Activated CD4-positive, alpha-beta memory T cell treated with anti-CD3 and anti-CD28 coated beads for 36 hours (primary cell): ENCODE measurements at places on chromosomes 12 and 14. TPM values are rescaled to one million over a fixed set of nuclear protein-coding genes. Genes with fewer than 3 reads are reported as not detected.

GRCh38 chr12:12278899-12279298 lies 12.1 kb upstream of the LRP6 start:
- H3K27me3 ChIP-seq, result peaks cover 16% of the 10 kb centered on the region
- no peak overlapping the region for H3K27ac ChIP-seq
- DNase-seq, result no peak
- H3K4me3 ChIP-seq, result no peak overlapping the region

DNA sequence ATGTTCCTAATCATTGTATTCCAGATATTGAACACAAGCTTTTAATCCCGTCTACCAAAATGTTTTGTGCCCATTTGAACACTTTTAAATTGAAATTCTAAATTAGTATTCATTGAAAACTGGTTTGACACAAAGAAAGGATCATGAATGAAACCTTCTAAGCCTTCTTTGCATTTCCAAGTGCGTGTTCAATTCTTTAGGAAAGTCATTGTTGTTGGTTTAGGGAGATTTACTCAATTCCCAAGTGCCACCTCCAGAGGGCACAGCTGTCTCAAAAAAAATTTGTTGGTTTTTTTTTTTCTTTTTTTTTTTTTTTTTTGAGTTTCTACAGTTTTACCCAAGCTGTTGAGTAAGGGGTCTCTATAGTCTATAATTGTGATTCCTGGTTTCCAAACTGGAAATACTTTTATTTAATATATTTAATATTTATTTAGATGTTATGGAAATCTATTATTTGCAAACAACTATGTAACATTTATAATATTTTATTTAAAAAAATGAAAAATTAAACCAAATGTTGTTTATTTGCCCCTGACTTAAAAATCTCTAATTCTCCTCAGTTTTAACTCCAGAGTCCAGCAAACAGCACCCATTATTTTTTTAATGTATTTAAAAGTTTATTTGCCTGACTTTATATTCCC lies 79.9 kb downstream of the NEDD1 start:
- H3K4me1 ChIP-seq, result peaks cover 6% of the 10 kb centered on the region
- no peaks in the 10 kb centered on the region for H3K36me3 ChIP-seq
- H3K4me3 ChIP-seq, result no peak overlapping the region
- H3K27me3 ChIP-seq, result peaks cover 11% of the 10 kb centered on the region
- peak; percentile 23 for DNase-seq
- H3K27ac ChIP-seq, result no peak overlapping the region

- H3K4me1 ChIP-seq, result peaks cover 6% of the 10 kb centered on the region
- DNase-seq, result no peak
- H3K36me3 ChIP-seq, result peaks cover 12% of the 10 kb centered on the region
- H3K27me3 ChIP-seq, result no peaks in the 10 kb centered on the region
- H3K27ac ChIP-seq, result no peak overlapping the region
Observed at GRCh38 chr14:99077076-99077843, 194.7 kb downstream of the BCL11B start.

- no peaks in the 10 kb centered on the region for H3K27me3 ChIP-seq
- H3K4me3 ChIP-seq, result no peak overlapping the region
- no peak for DNase-seq
- no peak overlapping the region for H3K27ac ChIP-seq
- no peaks in the 10 kb centered on the region for H3K36me3 ChIP-seq
- H3K4me1 ChIP-seq, result peaks cover 8% of the 10 kb centered on the region
Observed at GRCh38 chr14:50670196-50670865, 2.2 kb upstream of the SAV1 start.

GRCh38 chr14:105588236-105588860 lies 62.0 kb downstream of the TMEM121 start:
- no peaks in the 10 kb centered on the region for H3K27me3 ChIP-seq
- no peaks in the 10 kb centered on the region for H3K36me3 ChIP-seq
- no peak for DNase-seq
- no peak overlapping the region for H3K4me3 ChIP-seq

DNA sequence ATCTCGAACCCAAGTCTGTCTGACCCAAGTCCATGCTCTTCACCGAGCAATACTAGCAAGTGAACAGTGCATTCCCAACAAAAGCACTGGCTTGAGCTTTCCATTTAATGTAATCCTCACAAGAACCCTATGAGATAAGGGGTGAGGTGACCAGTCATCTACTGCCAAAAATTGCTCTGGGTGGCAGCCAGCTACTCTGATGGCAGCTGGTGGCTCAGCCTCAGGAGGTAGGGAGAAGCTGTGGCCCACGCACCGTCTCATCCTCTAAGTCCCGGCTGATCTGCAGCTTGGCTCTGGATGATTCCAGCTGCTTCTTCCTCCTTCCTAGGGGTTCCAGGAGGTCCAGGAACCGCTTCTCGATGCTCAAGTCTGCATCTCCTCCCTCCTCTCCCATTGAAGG lies 75.2 kb downstream of the PLEKHG3 start:
- no peaks in the 10 kb centered on the region for H3K4me1 ChIP-seq
- no peak overlapping the region for H3K27ac ChIP-seq
- no peak for DNase-seq
- H3K27me3 ChIP-seq, result no peaks in the 10 kb centered on the region

- no peak overlapping the region for H3K4me3 ChIP-seq
- no peaks in the 10 kb centered on the region for H3K36me3 ChIP-seq
- no peak overlapping the region for H3K27ac ChIP-seq
- peaks cover 10% of the 10 kb centered on the region for H3K4me1 ChIP-seq
- peaks cover 29% of the 10 kb centered on the region for H3K27me3 ChIP-seq
Observed at GRCh38 chr12:1500095-1500801, 94.1 kb downstream of the FBXL14 start.

DNA sequence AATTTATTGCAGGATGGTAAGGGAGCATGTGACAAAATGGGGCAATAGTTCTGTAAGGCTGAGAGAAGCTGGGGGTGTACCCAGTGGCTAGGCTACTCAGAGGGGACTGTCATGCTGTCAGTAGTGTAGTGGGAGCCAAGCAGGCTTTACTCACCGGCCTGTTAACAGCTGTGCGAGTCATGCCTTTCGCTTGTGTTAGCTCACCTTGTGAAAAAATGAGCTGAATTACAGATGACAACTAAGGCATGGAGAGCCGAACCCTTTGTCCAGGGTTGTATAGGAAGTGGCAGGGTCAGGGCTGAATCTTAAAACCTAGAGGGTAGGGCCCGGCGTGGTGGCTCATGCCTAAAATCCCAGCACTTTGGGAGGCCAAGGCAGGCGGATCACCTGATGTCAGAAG lies 37.9 kb downstream of the SH2B3 start:
- peak overlapping the region; percentile 77 for H3K27ac ChIP-seq
- DNase-seq, result peak; percentile 79
- H3K4me1 ChIP-seq, result peaks cover 80% of the 10 kb centered on the region
- peaks cover 37% of the 10 kb centered on the region for H3K36me3 ChIP-seq
- H3K4me3 ChIP-seq, result peak overlapping the region; percentile 5

DNA sequence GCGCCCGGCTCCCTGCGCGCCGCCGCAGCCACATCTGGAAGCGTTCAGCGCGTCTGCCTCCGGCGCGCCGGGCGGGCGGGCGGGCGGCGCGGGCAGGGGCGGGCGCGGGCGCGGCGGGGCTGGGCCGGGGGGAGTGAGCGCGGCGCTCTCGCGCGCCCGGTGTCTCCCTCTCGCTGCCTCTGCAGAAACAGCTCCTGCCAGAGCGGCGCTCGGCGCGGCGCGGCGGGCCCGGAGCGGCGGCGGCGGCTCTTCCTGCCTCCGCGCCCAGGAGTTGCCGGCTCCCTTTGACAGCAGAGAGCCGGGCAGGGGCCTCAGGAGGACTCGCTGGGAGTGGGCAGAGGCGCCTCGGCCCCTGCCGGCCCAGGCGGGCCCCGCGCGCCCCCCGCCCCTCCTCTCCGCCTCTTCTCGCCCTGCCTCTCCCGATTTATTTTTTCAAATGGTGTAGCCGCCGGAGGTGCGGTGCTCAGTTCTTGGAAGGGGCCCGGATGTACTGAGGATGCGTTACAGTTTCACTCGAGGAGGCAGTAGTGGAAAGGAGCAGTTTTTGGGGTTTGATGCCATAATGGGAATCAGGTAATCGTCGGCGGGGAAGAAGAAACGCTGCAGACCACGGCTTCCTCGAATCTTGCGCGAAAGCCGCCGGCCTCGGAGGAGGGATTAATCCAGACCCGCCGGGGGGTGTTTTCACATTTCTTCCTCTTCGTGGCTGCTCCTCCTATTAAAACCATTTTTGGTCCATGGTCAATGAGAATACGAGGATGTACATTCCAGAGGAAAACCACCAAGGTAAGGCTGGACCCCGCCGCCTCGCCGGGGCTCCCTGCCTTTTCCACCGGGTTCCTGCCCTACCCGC lies at the start of gene CACNA1C:
CACNA1C (plus strand) TSS at position 162 of the 853 bp plus-strand sequence; CDS start at position 738, 576 bp downstream.
- no peak within 1 kb of the TSS for H3K27ac ChIP-seq
- H3K27me3 ChIP-seq, result peaks cover 63% of the 10 kb centered on the region
- peak; percentile 56 for DNase-seq
- peak within 1 kb of the TSS; percentile 65 for H3K4me3 ChIP-seq
- no peaks in the 10 kb centered on the region for H3K36me3 ChIP-seq

- peaks cover 3% of the 10 kb centered on the region for H3K27me3 ChIP-seq
- H3K4me1 ChIP-seq, result no peaks in the 10 kb centered on the region
- DNase-seq, result no peak
- no peak overlapping the region for H3K27ac ChIP-seq
Observed at GRCh38 chr12:3271639-3272038, 194.5 kb downstream of the TSPAN9 start.

- H3K27ac ChIP-seq, result no peak overlapping the region
- H3K4me1 ChIP-seq, result peaks cover 5% of the 10 kb centered on the region
- no peaks in the 10 kb centered on the region for H3K36me3 ChIP-seq
- H3K4me3 ChIP-seq, result no peak overlapping the region
Observed at GRCh38 chr14:52821805-52822250, 30.4 kb upstream of the GNPNAT1 start.

DNA sequence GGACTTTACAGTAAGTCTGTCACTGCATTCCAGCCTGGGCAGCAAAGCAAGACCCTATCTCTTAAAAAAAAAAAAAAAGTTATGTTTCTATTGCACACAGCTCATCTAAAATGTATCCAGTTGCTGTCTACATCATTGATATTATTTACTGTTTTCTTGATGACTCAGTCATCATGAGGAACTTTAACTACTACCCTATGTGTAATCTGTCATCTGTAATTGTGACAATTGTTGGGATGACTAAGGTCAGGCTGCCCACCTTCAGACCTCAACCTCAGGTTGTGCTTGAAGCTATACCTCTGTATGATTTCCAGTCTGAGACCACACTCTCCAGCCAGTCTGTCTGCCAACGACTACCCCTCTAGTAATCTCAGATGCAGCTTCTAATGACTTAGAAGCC lies 15.3 kb downstream of the PPP1R13B start:
- H3K36me3 ChIP-seq, result no peaks in the 10 kb centered on the region
- DNase-seq, result no peak
- H3K27ac ChIP-seq, result no peak overlapping the region

- no peak overlapping the region for H3K4me3 ChIP-seq
- H3K27ac ChIP-seq, result no peak overlapping the region
- no peaks in the 10 kb centered on the region for H3K36me3 ChIP-seq
- no peak for DNase-seq
- peaks cover 3% of the 10 kb centered on the region for H3K4me1 ChIP-seq
Observed at GRCh38 chr14:35341751-35342488, 49.7 kb downstream of the PSMA6 start.

GRCh38 chr14:75280831-75281653 lies 2.4 kb downstream of the FOS start:
- DNase-seq, result no peak
- H3K4me1 ChIP-seq, result peaks cover 36% of the 10 kb centered on the region
- H3K4me3 ChIP-seq, result peak overlapping the region; percentile 92
- H3K36me3 ChIP-seq, result peaks cover 25% of the 10 kb centered on the region
- peaks cover 3% of the 10 kb centered on the region for H3K27me3 ChIP-seq

DNA sequence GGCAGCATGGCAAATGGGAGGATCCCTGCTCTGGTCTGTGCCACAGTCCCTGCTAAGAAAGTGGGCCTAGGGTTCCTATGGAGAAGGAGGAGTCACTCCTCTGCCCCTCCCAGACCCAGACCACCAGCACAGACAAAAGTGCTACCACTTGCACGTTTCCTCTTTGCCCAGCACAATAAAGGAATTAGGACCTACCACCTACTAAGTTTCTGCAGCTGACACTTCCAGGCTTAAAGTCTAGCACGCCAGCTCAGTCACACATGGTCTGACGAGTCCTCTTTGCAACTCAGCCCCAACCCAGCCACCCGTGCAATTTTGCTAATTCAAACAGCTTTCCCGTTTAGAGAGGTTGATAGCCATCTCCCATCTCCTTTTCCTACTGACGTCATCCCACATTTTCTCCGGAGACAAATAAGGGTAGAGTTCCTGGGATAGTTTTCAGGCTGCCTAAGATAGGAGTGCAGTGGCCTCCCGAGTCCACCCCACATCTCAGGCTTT lies 66.2 kb upstream of the PTGR2 start:
- H3K27ac ChIP-seq, result peak overlapping the region; percentile 93
- H3K4me1 ChIP-seq, result peaks cover 60% of the 10 kb centered on the region
- peak; percentile 44 for DNase-seq
- no peaks in the 10 kb centered on the region for H3K27me3 ChIP-seq
- peaks cover 8% of the 10 kb centered on the region for H3K36me3 ChIP-seq
- peak overlapping the region; percentile 90 for H3K4me3 ChIP-seq

GRCh38 chr14:85124631-85125290 lies 405.2 kb upstream of the FLRT2 start:
- H3K4me1 ChIP-seq, result no peaks in the 10 kb centered on the region
- H3K27ac ChIP-seq, result no peak overlapping the region
- no peaks in the 10 kb centered on the region for H3K36me3 ChIP-seq
- DNase-seq, result no peak
- H3K4me3 ChIP-seq, result no peak overlapping the region
- H3K27me3 ChIP-seq, result no peaks in the 10 kb centered on the region

DNA sequence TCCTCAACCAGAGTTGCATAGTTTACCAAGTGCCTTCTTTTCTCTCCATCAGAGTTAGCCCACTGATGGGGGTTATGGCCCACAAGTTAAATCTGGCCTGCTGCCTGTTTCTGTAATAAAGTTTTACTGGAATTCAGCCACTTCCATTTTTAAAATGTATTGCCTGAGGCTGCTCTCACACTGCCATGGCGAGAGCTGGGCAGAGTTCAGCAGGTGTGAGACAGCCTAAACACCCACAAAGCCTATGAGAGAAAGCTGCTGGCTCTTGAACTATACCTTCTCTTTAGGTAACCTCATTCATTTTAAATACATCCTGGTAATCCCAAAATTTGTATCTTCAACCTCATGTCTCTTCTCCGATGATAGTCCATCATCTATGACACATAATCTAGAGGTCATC lies 86.1 kb downstream of the BCL2L14 start:
- H3K27ac ChIP-seq, result no peak overlapping the region
- H3K4me3 ChIP-seq, result no peak overlapping the region
- H3K27me3 ChIP-seq, result no peaks in the 10 kb centered on the region
- peaks cover 1% of the 10 kb centered on the region for H3K36me3 ChIP-seq
- H3K4me1 ChIP-seq, result no peaks in the 10 kb centered on the region
- DNase-seq, result no peak

- H3K27me3 ChIP-seq, result no peaks in the 10 kb centered on the region
- H3K36me3 ChIP-seq, result no peaks in the 10 kb centered on the region
- H3K27ac ChIP-seq, result no peak overlapping the region
- no peak overlapping the region for H3K4me3 ChIP-seq
- no peaks in the 10 kb centered on the region for H3K4me1 ChIP-seq
Observed at GRCh38 chr12:85825746-85826145, 10.5 kb downstream of the RASSF9 start.

- no peaks in the 10 kb centered on the region for H3K4me1 ChIP-seq
- H3K27ac ChIP-seq, result no peak overlapping the region
- H3K36me3 ChIP-seq, result no peaks in the 10 kb centered on the region
- H3K27me3 ChIP-seq, result no peaks in the 10 kb centered on the region
Observed at GRCh38 chr12:86230516-86231146, 25.6 kb downstream of the MGAT4C start.

FOXN4 gene
- total RNA-seq, result not detected

ZDHHC22 gene
- total RNA-seq, result not detected

CD163 gene
- not detected for total RNA-seq

TSHR gene
- not detected for total RNA-seq

EPYC gene
- total RNA-seq, result not detected

SLC7A7 gene
- total RNA-seq, result 0.10 TPM

FOXA1 gene
- 0.19 TPM for total RNA-seq

LIN52 gene
- 14.4 TPM for total RNA-seq

NPAS3 gene
- not detected for total RNA-seq

CBLN3 gene
- total RNA-seq, result 9.3 TPM

SLC25A47 gene
- total RNA-seq, result not detected

WNT5B gene
- total RNA-seq, result not detected

ERBB3 gene
- total RNA-seq, result 0.82 TPM

TAS2R50 gene
- total RNA-seq, result not detected
